ENCODE measurements at places on chromosomes 1 and 21.

GRCh38 chr1:203215573-203215972 is 13.9 kb downstream of the CHIT1 start:
- DNase-seq = no peak

- DNase-seq = no peak
Observed at GRCh38 chr1:227136210-227136820, 182.0 kb downstream of the CDC42BPA start.

GRCh38 chr1:24277420-24278169 is 41.6 kb upstream of the GRHL3 start:
- peak; percentile 89 for DNase-seq

- no peak for DNase-seq
Observed at GRCh38 chr1:221416723-221417122, 325.2 kb downstream of the DUSP10 start.

DNA sequence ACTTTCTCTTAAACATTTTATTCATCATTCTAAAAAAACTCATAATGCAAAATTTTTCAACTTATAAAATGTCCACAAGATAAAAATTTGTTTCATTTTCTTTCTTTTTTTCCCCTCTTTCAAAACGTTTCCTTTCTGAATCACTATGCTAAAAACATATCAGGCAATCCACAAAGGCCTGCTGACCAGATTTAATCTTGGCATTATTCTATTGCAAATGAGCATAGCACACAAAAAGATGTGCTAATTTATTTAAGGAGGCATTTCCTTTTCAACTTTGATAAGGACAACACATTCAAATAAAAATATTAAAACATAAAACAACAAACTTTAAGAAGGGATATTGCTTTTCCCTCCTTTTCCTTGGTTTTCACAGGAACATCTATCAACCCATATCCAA is 215.3 kb upstream of the FOXD3 start:
- DNase-seq = no peak

GRCh38 chr1:244066954-244067716 is 16.1 kb downstream of the ZBTB18 start:
- no peak for DNase-seq

DNA sequence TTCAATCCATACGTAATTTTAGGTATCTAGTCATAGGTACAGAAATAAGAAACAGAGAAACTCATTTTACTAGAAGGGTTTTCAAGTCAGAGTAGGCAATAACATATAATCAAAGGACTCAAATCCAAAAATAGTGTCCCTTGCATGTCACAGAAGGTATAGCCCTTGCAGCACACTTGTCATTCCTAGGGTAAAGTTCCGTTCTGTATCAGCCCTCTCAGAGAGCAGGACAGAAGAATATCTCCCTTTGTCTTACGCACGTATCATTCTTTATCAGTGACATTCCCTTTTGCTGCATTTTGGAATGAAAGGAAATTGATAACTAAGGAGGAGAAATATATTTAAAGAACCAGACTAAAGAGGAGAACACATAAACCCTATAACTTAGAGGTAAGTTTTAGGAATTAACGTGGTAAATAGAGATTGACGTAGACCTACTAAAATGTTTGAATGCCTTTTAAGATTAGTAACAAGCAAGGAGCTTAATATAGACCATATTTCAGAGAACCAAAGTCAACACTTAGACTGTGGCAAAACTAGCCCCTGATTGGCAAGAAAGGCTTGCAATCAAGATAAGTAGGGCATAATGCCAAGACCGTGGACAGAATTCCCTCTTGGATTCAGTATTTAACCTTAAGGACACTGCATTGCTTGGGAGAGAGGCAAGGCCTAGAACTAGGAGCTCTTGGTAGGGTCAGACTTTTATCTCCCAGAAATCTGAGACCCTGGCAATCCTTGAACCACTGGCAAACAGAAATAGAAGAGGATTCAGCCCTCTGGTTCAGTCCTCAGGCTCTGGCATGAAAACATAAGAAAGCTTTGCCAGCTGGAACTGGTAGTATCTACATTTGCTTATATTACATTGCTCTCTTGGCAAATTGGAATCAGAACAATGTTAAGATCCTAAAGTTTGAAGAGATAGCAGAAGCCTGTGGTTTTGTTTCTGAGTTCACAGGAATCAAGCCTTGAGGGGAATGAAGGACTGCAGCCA is 232.1 kb downstream of the ASTN1 start:
- DNase-seq = peak; percentile 16

DNA sequence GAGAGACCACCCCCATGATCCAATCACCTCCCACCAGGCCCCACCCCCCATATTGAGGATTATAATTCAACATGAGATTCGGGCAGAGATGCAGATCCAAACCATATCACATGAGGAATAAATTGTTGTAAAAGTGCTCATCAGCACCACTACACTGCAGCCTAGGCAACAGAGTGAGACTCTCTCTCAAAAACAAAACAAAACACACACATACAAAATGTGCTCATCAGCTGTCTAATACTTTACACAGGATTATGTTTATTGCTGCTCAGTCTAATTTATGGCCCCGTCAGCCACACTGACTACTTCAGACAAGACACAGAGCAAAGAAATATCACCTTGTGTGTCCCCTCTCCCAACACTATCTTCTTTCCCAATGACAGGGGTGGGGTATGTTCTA is 72.9 kb upstream of the PPM1J start:
- no peak for DNase-seq

DNA sequence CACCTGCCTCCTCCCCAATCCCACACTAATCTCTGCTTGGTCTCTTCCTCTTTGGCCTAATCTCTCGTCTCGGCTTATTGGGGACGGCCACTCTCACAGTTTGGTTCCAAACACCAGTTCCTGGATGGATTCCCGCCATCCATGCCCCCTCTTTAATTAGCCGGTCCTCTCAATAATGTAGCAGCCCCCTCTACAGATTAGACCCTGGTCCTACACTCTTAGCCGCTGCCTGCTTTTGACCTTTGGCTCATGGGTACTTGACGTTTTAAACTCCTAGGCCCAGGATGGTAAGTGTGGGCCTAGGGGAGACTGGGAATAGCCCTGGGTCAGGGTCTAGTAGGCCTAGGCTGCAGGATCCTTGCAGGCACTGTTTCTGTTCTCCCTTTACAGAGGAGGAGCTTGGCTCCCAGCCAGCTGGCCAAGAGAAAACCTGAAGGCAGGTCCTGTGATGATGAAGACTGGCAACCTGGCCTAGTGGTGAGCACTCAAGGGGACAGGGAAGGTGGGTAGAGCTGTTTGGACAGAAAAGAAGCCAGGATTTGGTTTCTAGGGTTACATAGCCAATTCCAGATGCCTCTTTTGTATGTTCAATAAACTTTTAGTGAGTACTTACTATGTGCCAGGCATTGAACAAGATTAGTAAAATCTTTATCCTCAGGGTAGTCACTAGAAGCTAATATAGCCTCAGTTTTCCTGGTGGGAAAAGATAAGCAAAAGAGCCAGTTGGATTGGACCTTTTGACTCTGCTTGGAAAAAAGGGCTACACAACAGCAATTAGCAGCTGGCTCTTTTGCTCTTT is 758 bp downstream of the RAD54L start:
- no peak for DNase-seq

DNA sequence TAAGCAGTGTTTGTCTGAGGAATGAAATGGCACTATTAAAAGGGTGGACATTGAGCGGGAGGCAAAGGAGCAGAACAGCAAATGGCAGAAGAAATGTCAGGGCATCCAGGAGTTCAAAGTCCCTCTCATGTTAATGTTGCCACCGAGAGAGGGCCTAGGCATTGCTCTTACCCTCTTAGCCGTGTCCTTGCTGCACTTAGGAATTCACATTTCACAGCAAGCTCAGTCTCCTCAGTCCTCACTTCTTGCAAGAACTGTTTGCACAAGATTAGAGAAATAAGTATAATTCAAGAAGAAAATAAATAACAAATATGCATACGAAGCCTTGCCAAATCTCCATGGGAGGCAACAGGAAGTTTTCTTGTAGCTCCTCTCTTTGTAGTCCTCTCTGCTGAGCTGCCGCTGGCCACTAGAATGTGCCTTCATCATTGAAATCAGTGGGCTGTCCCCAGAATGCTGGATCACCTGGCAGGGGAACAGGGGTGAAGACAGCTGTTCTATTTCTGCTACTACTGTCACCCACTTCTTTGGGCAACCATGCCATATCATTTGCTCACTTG is 205.8 kb downstream of the ZNF326 start:
- no peak for DNase-seq

DNA sequence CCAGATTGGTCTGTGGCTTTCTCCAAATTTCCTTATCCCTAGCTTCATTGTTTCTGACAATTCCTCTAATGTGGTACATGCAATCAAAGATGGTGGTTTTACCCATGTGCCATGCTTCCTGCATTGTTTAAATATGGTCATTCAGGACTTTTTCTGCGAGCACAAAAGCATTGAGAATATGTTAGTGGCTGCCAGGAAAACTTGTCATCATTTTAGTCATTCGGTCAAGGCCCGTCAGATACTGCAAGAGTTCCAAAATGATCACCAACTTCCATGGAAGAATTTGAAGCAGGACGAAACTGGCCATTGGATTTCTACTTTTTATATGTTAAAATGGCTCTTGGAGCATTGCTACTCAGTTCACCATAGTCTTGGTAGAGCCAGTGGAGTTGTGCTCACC is 3.7 kb downstream of the ZBED6 start:
- no peak for DNase-seq

GRCh38 chr1:67001682-67002425 is 52.1 kb downstream of the SLC35D1 start:
- DNase-seq = no peak

DNA sequence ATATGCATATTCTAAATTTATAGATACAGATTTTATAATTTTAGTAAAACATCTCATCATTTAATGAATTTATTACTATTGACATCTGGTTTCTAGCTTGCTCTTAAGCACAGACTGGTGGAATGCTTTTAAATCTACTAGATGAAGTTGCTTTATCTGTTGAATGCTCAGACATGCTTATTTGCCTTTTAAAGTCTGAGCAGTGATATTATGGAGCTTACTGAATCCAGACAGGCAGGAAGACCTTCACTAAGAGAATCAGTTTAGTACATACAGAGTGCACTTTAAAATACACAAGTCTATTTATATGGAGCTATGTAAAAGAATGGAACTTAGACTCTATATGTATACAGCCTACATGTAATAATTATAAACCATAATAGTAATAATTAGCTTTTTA is 16.6 kb downstream of the SDCCAG8 start:
- no peak for DNase-seq

DNA sequence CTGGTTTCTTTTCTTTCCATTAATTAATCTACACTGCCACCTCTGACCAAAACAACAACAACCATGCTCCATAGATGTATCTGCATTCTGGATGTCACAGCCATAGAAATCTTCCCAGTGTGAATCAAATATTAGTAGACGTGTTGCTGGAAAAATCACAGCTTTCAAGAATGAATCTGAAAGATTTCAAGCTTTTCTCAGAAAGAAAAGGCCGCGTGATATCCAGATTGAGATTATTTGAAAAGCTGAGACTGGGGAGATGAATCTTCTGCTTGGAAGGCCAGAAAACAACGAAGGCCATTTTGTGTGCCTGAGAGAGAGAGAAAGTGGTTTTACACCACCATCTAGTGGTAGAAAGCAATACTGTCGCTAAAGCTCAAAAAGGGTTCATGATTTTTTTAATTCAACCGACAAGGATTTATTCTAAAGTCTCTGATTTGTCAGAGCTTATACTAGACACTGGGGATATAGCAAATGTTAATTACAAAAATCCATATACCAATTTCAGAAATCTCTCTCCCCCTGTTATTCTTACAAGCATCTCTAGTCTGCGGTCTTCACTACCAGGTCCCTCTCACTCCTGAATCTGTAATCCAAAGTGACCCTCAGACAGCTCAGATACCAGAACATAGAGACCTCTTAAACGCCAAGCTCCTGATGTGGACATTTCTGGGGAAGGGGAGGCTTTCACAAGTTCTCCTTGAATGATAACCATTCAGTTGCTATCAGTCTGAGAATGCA is 87.5 kb upstream of the SGIP1 start:
- peak; percentile 40 for DNase-seq

- no peak for DNase-seq
Observed at GRCh38 chr1:82197606-82198005, 396.9 kb downstream of the ADGRL2 start.

GRCh38 chr1:42127767-42128166 is 25.4 kb upstream of the GUCA2B start:
- no peak for DNase-seq

DNA sequence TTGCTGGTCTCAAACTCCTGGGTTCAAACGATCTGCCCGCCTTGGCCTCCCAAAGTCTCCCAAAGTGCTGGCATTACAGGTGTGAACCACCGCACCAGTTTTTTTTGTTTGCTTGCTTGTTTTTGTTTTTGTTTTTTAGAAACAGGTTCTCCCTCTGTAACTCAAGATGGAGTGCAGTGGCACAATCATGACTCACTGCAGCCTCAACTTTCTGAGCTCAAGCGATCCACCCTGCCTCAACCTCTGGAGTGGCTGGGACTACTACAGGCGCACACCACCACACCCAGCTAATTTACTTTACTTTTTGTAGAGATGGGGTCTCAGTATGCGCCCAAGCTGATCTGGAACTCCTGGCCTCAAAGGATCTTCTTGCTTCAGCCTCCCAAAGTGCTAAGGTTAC is 47.3 kb upstream of the USP1 start:
- DNase-seq = no peak

DNA sequence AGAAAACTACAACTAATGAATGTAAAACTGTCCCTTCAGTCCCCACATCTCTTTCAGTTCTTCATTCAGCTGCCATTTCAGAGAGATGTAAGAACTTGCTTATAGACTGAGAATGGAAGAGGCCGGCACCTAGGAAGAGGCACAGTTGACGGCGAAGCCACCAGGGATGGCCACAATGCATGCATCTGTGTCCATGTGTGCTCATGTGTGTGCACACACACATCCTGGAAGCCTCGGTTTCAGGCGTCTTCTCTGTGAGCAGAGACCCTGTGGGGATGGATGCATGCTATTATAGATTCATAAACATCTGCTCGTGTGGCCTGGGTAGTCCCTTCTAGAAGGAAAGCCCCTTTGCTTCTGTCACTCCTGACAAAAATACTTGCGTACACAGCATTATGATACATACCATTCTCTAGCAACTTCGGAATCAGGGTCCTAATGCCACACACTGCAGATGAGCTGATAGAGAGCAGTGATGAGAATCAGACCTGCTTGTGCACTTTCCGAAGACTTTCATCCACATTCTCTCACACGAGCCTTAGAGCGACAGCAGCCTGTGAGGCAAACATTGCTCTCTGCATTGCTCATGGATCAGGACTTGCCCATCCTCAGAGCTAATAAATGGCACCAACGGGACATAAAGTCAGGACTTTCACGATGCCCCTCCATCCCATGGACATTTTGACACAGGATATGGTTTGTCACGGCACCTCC is 12.4 kb upstream of the GPR61 start:
- DNase-seq = no peak

GRCh38 chr1:37725851-37726613 is 33.7 kb downstream of the CDCA8 start:
- DNase-seq = no peak

GRCh38 chr1:92575123-92575522 is 88.4 kb upstream of the GFI1 start:
- DNase-seq = no peak

All from astrocyte (in vitro differentiated cells and primary cell).